Activated CD8-positive, alpha-beta memory T cell treated with anti-CD3 and anti-CD28 coated beads for 4 hours (primary cell): ENCODE measurements at places on chromosomes 11 and 22.

- no peak for DNase-seq
Measured at GRCh38 chr11:7630002-7630401, 43.3 kb downstream of the CYB5R2 start.

DNA sequence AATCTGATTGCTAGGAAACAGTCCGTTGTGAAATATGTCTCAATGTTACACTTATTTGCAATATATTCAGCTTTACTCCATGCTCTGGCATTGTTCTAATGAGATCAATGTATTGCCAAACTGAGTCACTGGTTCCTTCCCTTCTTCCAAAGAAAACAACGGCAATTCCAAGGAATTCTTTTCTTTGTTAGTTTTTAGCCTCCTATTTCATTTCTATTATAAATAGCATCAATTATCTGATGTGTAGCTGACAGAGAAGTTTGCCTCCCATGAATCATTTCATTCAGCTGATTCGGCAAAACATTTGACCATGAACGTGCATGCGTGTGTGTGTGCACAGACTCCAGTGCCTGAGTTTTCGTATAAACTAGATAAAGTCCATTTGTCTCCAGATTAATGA, 346.8 kb downstream of the ETS1 start:
- no peak for DNase-seq

DNA sequence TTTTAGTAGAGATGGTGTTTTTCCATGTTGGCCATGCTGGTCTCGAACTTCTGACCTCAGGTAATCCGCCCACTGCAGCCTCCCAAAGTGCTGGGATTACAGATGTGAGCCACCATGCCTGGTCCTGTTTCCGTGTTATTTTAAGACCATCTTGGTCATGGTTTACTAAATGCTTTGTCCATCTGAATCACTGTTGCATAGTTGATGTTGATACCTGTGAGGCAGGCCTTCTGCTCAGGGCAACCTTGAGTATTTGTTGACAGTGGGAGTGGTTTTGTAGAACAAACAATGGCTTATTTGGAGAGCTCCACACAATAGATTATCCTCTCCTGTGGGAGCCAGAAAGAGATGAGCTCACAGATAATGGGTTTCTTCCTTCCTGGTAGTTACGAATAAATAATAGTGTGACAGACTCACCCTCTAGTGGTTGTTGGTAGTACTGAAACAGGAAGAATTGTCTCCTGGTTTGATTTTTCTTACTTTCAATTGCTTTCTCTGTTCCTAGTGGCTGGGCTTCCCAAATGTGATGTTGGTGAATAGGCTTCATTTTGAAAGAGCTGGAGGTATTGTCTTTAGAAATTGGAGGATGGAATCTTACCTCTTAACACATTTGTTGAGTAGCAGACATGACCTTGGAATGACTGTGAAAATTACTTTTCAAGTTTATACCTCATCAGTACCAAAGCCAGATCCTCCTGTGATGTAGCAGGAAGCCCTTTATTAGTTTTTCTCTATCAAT, 39.0 kb downstream of the CTNND1 start:
- no peak for DNase-seq

DNA sequence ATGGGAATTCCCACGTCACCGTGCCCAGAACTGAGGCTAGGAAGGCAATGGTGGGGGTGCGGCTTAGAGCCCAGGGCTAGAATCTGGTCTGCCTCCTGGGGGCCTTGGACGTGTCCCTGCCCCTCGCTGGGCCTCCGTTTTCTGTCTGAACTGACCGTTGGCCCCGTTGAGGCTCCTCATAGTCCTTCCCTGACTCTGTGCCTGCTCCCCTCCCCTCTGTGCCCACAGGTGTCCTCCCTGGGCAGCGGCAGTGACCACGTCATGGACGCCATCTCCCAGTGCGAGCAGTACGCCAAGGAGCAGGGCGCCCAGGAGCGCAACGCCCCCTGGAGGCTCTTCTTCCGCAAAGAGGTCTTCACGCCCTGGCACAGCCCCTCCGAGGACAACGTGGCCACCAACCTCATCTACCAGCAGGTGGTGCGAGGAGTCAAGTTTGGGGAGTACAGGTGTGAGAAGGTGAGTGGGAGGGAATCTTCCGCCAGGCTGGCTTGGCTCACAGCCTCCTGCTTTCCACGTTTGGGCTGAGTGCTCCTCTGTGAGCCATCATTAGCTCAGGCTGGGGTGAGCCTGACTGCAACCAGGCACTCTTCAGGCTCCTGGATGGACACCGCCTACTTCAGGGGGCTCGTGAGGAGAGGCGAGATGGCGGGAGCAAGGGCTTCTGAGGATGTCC, 63.9 kb downstream of the MYO7A start:
- no peak for DNase-seq

DNA sequence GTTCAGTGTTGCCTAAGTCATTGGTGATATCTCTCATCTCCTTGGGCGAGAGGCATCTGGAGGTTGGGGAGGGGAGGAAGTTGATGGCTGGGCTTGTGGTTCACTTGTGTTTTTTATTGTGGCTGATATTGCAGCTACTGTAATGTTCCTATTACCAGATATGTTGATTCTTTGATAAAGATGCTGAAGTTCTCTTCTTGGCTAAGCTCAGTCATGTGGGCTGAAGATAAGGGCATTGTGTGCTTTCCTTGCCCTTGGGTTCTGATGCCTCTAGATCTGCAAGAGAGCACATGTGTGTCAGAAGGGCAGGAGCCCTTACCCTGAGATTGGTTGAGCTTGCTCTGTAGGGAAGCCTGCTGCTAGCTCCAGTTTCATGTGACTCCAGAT, 12.0 kb downstream of the STX3 start:
- DNase-seq, result no peak

DNA sequence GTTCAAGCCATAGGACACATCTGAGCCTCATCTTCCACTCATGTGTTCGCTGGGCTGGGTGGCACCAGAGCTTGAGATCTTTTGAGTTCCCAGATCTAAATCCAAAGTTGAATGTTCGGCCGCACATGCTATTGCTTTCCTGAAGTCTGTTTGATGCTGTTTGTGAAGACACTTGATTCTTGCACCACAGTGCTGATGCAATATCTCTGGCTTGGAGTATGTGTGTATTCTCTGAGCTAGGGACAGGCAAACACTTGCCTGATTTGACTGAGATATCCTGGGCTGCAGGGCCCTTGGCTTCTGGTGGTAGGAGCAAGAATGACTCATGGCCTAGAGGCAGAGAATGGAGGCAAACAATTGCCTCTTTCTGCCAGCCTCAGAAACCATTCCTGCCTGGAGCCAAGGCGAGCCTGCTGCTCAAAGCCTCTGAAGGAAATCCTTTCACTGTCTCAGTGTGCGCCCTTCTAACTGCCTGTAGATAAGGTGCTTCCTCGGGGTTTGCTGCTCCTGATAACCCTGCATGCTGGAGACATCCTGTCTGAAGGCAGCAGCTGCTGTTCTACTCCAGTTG, 73.0 kb downstream of the CYB5R2 start:
- no peak for DNase-seq

- DNase-seq, result no peak
Measured at GRCh38 chr11:27319072-27319471, 43.9 kb downstream of the CCDC34 start.

DNA sequence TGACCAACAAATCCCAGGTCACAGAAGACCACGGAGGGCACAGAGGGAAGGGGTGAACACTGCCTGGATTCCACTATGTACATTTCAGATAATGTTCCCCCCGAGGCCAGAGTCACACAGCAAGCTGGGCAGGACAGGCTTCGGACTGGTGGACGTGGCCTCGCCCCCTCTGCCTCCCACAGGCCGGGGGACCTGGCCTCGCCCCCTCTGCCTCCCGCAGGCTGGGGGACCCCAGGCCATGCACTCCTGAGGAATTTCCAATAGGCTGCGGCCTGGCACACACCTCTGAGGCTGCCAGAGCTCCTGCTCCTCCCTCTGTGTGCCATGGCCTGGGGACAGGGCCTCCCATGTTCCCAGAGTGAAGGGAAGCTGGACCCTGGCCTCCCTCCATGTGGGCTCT, 1352.8 kb downstream of the BRD1 start:
- DNase-seq, result no peak

- no peak for DNase-seq
Measured at GRCh38 chr11:122816761-122817520, 21.4 kb upstream of the CRTAM start.

DNA sequence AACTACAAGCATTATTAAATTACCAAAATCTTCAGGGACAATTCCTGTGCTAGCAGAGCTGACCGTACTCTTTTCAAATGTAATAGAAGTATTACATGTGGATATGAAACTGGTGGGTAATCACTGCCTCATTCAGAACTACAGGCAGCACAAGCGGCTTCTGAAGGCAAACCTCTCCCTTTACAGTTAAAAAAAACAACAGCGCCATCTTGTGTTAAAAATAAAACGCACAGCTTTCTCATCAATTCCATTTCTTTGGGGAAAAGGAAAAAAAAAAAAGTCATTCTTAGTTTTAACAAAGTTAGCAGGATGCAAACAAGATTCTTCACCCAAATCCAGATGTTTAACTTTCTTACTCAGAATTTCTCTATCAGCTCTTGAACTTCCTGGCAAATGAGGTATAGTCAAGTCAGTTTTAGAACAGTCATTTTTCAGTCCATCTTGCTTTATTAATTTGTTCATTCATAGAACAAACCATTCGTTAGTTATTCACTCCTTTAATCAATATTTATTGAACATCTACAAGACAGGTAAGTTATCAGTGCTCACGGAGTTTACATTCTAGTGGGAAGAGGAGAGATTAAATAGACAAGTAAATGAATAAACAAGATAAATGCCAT, 331.8 kb upstream of the MPPED2 start:
- no peak for DNase-seq

DNA sequence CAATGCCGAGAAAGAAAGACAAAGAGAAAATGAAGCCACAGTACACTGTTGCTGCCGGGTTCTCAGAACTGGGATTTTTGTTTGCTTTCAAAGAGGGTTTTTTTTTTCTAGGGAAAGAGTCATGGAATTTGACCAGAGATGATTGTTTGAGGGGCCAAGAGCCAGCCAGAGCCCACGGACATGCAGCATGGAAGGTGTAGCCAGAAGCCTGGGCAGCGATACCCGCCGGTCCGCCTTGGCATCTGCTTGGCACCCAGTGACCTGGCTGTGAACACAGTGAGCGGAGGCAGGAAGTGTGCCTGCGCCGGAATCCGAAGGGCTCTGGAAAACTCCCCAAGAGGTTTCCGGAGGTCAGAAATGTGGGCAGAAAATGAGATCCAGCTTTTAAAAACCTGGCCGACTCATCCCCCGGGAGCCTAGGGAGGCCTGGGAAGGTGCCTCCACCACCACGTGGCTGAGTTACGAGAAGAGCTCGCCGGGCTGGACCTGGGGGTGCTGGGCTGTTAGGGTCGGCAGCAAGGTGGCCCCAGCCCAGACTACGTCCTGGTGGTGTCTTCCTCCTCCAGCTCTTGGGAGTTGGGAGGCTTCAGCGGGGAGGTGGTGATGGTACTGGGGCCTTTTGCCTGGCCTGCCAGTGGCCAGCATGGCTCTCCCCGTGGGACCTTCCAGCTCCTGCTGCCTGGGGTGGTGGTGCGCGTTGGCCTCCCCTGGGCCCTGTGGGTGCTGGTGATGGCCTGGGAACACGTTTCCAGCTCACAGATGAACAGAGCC, 61.6 kb upstream of the PPARA start:
- DNase-seq, result no peak

DNA sequence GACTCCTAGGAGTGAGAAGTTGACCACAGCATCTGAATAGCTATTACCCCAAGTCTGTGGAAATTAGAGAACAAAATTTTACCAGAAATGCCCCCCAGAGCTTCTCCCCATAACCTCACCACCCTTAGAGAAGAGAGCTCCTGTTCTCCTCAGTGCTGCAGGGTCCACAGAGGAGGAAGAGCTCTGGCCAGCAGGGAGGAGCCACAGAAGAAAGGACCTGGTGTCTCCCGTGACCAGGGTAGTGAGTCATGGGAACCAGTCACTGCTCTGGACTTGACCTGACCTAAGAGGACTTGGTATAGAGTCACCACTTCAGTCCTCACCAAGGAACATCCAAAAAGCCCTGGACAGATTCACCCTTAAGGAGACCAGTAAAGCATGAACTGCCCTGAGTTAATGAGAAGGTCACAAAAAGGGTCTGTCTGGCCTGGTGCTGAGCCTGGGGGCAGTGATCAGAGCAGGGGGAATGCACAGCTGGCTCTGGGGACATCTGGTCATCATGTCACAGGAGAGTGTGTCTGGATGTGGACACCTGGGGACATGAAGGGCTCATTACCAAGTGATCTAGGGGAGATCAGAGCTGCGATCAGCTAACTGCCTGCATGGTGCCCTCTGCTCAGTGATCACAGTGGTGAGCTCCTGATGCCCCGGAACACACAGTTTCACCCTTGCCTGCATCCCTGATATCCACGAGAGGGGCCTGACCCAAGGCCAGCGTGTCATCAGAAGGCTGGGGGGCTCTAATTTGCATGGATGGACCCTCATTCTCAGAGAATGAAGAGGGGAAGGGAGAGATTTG, 103.3 kb upstream of the TOP3B start:
- DNase-seq, result no peak

DNA sequence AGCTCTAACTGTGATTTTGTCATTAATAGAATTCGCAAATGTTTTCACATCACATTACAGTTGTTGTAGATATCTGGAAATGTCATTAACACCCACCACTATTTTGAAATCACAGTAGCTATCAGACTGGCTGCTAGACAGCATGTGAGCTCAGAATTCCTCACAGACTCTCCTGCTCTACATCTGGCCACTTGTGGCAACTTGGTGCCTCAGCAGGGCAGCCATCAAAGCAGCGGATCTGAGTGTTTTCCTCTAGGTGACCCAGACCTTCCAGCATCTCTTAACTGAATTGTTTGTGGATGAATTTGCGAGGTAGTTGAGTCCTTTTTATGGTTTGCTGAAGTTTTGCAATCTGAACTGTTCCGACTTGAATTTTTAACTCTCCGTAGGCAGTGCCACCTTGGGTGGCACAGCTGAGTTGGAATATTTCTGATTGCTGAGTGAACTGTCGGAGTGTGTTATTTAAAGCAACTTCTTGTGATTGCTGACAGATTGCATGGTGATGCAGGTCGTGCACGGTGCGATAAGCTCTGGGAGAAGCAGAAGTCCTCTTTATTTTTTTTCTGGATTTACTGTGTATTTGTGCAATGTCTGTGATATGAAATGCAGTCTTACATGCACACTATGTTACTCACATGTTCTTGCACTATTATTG, 114.0 kb upstream of the PLET1 start:
- no peak for DNase-seq

GRCh38 chr11:16193897-16194381, 162.4 kb downstream of the SOX6 start:
- no peak for DNase-seq

GRCh38 chr11:121236115-121237001, 56.2 kb upstream of the SC5D start:
- DNase-seq, result no peak
